Left lobe of liver (tissue), 2 donors: ENCODE measurements at places on chromosomes 3 and 15.

DNA sequence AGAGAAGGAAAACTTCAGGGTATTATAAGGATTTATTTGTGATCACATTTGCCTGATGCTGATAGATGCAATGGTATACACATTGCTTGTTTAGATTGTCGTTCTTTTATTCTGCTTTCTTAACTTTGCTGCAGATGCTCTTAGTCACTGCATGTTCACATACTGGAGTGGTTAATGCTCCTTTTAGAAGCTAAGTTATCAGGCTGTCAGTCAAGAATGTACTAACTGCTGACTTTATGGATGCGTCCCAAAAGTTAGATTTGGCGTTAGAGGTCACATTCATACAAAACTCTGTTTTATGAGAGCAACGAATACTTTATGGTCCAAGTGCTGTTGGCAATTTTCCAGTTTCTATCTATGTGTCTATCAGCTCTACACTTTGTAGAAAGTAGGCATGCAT lies 160.7 kb downstream of the BBX start:
- DNase-seq = no peak

GRCh38 chr15:38053205-38053604 lies 118.8 kb downstream of the TMCO5A start:
- DNase-seq = no peak

GRCh38 chr3:193780810-193781478 lies 187.9 kb downstream of the OPA1 start:
- DNase-seq = peak; percentile 67

DNA sequence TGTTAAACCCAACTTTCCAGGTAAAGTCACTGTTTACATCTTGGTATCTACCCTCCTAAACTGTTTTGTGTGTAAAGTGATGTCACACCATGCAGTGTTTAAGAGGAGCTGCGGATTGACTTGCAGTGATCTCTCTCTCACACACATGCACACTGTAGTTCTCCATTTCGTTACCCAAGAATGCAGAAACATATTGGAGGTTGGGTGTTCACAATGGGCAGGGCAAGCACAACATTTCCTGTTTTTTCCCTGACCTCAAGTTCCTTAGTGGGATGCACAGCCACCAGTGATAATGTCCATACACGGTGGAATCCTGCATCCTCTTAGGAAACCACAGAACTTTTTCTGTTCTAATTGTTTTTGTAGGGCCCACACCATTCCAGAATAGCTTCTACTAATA lies 85.3 kb upstream of the CFAP20DC start:
- DNase-seq = no peak

GRCh38 chr3:52880047-52880446 lies 17.3 kb downstream of the STIMATE start:
- DNase-seq = no peak

- DNase-seq = no peak
Observed at GRCh38 chr3:133439563-133439962, 39.7 kb downstream of the BFSP2 start.

DNA sequence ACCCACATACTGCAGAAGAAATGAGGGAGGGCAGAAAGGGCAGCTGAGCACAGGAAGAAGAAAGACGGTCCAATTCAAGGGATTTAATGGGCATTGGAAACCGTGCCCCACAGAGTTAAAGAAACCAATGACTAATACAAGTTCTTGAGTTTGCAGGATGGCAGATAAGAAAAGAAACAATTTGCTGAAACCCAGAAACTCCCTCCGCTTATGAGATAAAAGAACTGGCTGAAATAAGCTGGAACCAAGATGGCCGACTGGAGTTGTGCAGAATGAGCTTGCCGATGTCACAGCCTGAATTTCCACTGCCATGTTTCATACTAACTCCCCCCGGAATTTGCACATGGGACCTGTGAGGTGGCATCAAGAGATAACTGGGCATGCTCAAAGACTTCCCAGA lies 47.1 kb downstream of the SCAP start:
- DNase-seq = no peak

- no peak for DNase-seq
Observed at GRCh38 chr3:86175051-86175536, 815.9 kb downstream of the VGLL3 start.

DNA sequence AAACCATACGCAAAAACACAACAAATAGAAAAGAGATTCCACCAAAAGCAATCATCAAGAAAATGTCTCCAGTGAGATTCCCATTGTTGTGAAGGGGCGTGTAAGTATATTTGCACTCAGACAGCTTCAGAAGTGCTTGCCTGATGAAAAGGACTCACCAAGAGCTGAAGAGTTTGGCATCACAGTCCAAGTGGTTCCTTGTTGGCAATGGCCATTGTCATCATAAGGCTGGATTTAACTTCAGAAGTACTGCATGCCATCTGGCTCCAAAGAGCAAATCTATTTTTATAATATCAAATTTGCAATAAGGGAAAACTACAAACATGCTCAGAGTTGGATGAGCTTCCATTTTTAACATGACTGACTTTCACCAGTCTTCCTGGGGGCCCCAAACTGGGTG lies 505.3 kb upstream of the NR2F2 start:
- DNase-seq = no peak

GRCh38 chr15:67023517-67024313 lies 41.7 kb upstream of the SMAD3 start:
- no peak for DNase-seq

- DNase-seq = no peak
Observed at GRCh38 chr15:39194106-39194830, 386.6 kb upstream of the THBS1 start.

GRCh38 chr3:166302331-166302730 lies 465.1 kb upstream of the BCHE start:
- DNase-seq = no peak

GRCh38 chr3:41041899-41042298 lies 157.4 kb upstream of the CTNNB1 start:
- DNase-seq = no peak

GRCh38 chr3:71101014-71101413 lies 482.5 kb downstream of the FOXP1 start:
- DNase-seq = no peak

DNA sequence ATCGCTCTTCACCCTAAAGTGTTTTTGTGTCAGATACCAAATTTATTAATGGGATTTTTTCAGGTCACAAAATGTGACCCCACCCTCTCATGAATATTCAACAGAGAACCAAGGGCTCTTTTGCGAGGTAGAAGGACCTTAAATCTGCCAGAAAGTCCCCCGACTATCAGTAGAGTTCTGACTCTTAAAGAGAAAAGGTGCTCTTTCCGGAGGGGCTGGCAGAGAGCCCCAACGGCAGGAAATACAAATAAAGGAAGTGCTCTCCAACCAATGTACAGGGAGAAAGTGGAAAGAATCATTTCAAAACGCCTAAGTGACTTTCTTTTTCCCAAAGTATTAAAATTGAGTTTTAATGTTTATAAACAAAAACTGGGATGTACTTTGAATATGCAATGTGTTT lies 517.2 kb downstream of the FOXP1 start:
- no peak for DNase-seq

- no peak for DNase-seq
Observed at GRCh38 chr3:46087871-46088270, 60.6 kb upstream of the XCR1 start.

DNA sequence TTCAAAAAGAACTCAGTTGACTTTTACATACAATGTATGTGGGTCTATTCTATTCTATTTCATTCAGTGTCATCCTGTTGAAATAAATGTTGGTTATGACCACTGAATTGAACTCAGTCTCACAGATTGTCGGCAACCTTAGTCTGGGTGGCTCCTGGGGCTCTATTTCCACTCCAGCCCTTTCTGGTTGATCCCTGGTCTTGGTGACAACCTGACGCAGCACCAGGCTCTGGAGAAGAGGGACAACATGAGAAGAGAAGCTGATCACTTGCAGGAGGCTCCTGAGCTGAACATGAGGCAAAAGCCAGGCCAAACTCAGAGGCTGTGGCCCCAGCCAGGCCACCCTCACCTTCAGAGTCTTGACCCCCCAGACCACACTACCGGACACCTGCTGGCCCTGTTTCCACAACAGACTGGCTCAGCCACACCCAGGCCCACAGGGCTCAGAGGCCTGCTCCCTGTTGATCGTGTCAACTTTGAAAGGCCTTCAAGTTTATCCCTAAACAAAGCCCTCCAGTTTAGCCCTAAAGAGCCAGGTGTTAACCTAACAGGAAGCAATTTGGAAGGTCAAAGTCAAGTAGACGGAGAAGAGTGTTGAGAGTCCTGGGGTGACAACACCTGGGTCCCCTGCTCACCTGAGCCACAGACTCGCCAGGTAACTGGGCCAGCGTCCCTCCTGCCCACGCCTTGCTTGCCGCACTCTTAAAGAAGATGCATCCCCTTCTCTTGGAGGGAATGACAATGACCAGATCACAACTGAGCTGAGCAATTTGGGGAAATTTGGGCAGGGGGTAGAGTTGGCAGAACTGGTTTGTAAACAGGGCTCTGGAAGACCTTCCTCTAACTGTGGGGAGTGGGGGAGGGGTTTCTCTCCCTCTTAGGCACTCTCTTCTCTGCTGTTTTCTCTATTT lies 15.4 kb upstream of the MUC20 start:
- DNase-seq = no peak

GRCh38 chr3:133924041-133924440 lies 28.4 kb upstream of the RAB6B start:
- no peak for DNase-seq

- DNase-seq = no peak
Observed at GRCh38 chr15:101597360-101597928, 54.7 kb downstream of the TM2D3 start.

DNA sequence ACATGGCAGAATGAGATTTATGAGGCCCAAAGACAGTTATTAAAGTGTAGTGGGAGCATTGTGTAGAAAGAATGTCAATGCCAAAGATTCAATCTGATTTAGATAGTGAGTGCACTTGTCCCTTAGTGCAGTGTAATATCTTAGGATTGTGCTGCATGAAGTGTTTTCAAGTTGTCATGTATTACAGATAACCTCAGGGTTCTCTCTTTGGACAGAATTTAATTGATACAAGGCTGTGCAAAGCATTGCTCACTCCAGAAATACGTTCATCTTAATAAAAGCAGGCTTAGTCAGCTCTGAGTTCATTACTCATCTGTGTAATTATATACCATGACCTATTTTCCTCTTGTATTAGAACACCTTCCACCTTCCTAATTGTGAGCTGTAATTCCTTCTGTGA lies 16.0 kb upstream of the GPR171 start:
- DNase-seq = no peak

GRCh38 chr3:20310629-20311028 lies 124.6 kb upstream of the SGO1 start:
- DNase-seq = no peak

DNA sequence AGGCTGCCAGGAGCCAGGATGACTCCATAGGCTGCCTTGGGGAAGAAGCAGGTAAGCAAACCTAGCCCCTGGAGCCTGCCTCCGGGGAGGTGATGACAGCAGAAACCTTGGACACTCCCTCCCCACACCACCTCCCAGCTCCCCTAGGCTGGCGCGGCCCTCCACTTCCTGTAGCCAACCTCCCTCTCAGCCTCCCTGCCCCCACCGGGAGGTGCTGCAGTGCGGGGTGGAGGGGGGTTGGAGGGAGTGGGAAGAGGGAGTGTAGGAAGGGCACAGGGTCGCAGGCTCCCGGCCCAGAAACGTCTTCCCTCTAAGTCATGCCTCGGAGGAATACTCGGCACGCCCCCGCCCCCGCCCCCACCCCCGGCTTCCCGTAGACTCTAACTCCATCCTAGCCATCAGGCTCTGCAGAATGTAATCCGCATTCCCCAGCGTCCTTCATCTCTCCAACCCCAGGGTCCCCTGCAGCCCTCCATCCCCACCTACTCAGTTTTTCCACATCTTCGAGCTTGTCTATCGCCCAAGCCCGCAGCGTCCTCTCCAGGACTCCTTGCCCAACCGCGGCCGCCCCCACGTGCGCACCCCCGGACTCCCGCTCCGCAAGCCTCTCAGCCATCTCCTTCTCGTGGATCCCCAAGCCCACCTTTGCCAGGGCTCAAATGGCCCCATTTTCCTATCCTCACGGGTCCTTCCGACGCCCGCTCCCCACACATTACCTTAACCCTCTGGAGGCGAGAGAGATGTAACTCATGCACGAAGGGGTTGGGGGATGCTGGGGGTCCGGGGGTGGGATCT lies 528 bp downstream of the LPCAT4 start:
- DNase-seq = no peak

GRCh38 chr3:59094446-59094845 lies 44.6 kb upstream of the CFAP20DC start:
- DNase-seq = no peak

DNA sequence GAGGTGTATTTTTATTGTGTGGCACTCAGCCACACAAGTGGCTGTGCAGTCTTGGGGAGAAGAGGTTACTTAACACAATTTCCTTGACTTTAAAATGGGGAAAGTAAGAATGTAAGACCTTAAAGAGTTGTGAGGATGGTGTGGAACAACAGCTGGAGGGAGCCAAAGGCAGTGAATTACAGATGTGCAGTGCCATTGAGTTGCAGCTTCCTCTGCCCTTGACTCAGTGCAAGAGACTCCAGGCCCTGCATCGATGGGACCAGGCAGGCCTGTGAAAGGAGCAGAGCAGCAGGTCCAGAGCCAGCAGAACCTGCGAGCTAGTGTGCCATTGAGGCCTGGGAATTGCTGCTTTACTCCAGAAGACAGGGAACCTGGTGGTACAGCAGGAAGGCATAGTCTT lies 27.2 kb downstream of the EEFSEC start:
- no peak for DNase-seq

DNA sequence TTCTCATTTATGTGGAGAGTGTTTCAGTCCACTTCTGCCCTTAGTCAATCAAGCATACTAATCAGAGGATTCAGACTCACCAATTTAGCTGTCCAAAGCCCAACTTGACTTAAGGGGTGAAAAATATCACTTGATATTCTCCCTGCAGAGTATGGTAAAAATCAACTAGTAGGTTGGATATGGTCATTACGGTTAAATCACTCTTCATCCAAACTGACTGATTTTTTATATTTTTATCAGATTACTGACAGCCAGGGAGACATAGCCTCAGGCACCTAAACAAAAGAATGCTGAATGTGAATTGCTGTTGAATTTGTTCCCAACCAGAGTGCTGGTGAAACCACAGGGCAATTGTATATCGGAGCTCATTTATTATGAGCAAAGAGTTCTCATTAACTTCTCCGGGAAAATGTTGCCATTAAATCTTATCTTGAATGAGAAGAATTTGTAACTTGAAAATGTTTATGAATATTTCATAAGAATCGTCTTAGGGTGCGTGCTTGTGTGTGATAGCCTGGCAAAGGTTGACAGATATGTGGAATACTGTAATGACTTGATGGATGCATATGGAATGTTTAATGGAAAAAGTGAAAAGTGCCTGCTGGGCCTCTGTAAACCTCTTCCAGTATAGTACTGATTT lies 411.2 kb downstream of the NAALADL2 start:
- DNase-seq = no peak

GRCh38 chr15:63476229-63476632 lies 28.2 kb upstream of the USP3 start:
- DNase-seq = no peak

GRCh38 chr3:57309769-57310360 lies 17.4 kb upstream of the ASB14 start:
- DNase-seq = no peak

DNA sequence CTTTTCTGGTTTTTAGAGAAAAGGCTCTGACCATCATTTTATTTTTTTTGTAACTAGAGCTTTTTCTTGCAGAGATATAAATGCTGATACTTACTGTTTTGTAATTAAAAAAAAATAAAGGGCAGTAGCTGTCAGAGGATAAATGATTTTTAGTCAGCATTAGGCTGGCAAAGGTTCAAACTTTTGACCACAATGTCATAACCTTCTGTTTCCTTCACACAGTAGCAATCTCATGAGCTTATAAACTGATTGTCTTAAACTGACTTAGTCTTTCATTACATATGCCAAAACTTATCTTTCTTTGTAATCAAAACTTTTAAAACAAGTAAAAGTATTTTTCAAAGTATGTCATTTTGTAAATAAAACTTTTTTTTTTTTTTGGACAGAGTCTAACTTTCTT lies 841.9 kb downstream of the OTOL1 start:
- no peak for DNase-seq

GRCh38 chr3:1942781-1943180 lies 155.9 kb upstream of the CNTN4 start:
- DNase-seq = no peak
